ENCODE measurements at places on chromosomes 7 and 10.
A peak's percentile ranks its signal among the peaks of the same experiment; 100 is the strongest.

DNA sequence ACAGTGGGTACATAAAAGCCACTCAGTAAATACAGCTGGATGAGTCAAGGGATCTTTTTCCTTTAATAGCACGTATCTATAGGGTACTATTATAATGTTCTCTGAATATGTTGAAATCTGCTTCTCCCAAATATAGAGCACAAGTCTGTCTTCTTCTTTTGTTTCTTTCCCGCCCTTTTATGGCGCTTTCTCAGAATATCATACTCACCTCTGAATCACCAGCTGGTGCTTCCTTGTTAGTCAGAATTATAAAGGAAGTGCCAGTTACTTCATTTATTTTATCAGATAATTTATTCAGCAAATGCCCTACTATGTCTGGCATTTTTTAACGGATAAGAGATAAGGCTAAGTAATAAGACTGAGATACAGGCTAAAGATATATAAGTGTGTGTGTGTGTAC lies 772.9 kb downstream of the SORCS3 start:
- DNase-seq: no peak

DNA sequence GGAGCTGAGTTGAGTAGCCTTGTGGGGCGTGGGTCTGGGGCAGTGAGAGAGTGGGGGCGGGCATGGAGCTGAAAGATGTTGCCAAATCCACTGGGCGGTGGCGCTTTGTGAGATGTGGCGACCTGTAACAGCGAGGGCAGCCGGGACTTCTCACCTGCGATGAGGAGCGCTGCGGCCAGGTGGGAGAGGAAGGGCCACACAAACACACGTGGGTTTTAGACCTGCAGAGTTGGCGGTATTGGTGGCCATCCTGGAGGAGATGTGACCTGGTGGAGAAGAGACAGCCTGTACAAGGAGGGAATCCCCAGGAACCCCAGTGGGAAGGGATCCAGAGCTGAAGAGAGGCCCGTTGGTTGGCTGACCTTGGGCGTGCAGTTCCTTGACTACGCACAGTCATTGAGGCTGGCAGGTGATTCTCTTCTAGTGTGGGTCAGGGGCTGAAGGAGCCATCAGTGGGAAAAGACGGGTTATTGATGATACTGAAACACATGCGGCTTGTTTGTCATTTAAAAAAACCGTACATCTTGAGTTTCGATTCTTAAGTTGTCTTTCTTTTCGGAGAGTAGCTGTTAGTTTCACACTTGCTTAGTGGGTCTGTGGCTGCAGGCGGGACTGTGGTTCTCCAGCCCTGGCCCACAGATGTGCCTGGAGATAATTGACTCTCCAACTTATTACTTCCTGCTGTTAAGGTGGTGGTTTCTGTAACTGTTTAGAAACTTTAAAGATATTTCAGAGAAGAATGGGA lies 2.4 kb downstream of the CHST12 start:
- DNase-seq: no peak

- DNase-seq: no peak
Observed at GRCh38 chr7:54332301-54332700, 209.9 kb upstream of the VSTM2A start.

DNA sequence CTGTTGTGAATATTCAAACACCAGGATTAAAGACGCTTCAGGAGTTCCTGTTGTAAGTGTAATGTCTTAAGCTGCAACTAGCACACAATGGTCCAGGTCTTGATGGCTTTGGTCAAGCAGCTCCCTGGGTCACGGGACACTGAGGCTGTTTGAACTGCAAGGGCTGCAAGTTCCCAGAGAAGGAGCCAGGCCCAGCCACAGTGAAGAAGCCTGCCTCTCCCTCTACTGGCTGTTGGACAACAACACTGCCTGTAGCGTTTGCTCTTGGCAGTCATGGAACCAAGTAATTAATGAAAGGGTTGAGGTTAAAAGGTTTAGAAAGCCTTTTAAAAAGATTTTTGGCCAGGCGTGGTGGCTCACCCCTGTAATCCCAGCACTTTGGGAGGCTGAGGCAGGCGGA lies 31.9 kb upstream of the GUSB start:
- DNase-seq: peak; percentile 55

DNA sequence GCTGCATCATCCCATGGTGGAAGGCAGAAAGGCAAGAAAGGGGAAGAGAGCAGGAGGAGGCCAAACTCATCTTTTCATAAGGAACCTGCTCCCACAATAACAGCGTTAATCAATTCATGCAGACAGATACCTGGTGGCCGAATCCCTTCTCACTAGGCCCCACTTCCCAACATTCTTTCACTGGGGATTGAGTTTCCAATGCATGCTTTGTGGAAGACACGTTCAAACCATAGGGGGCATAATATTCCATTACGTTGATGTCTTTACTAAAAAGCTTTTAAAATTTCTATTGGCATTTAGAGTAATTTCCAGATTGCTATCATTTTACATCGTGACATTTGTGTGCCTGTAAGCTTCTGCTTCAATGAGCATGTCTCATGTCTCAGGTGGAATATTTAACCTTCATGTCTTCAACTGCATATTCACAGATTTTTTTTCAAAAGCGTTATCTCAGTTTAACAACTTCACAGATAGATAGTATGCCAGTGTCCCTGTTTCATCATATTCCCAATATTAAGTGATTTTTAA lies 88.5 kb downstream of the LHFPL3 start:
- DNase-seq: no peak

DNA sequence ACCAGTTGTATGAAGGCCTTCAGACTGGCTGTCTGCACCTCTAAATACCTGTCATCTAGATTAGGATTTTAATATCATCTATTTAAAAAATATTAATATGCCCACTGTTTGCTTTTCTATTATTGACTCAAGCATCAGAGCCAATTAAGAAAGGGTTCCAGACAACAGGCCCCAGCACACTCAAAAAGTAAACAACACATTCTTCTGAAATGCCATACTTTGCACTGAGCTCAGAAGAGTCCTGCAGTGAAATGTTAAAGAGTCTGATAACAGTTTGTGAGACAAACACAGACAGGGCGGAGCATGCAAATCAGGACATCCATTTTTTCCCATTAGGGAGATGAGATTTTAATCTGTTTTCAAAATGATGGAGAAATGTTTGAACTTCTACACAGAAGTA lies 45.9 kb upstream of the KLF6 start:
- DNase-seq: no peak

- DNase-seq: no peak
Observed at GRCh38 chr7:90570373-90570959, 25.7 kb upstream of the CDK14 start.

- DNase-seq: no peak
Observed at GRCh38 chr7:150896562-150897209, 44.4 kb downstream of the AOC1 start.

DNA sequence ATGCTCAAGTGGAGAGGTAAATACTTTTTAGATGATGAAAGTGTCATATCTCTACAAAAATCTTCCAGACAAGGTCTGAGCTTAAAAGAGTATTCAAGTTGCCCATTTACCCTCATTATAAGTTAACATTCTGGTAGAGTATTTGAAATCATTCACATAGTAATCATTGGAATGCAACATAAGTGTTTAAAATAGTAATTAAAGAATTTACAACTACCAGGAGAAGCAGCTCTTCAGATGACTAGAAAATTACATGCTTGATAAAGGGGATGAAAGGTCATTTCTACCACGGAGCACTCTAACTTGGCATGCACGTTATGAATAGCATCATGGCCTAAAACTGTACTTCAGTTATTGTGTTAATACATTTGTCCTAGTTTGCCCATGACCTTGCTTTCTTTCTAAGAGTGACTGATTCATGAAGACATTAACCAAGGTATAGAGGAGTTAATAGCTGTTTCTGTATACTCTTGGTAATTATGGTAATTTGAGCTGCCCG lies 120.0 kb downstream of the SEMA3E start:
- DNase-seq: no peak

DNA sequence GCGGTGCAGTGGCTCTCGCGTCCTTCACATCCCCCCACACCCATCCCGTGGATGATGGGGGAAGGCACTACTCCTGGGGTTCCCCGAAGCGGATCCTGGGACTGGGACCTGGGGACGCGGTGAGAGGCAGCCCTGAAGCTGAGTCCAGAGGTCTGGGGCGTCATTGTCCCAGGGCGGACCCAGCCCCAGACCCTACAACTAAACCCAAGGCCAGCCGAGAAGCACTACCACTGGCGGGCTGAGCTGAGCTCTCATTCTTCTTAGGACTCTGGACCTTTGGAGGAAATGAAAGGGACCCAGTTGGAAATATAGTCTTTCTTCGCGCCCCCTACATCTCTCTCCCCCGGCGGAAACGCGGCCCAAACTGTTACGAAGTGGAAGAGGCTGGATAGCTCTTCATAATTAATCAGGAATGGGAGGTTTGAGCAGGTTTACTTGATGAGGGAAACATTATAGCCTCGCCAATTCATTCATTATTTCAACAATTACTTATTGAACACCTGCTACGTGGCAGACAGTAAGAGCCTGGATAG lies 389 bp upstream of the FBXL15 start:
- no peak for DNase-seq

GRCh38 chr10:77560471-77560870 lies 77.1 kb downstream of the KCNMA1 start:
- DNase-seq: no peak

Data from D341Med (cell line).